Placental pericyte (primary cell): ENCODE measurements at places on chromosomes 4 and X. TPM values are rescaled to one million over a fixed set of nuclear protein-coding genes. Genes with fewer than 3 reads are reported as not detected.

Gene PLP1
- total RNA-seq, result not detected in 2 replicates

Gene F11
- not detected in 2 replicates for total RNA-seq

Gene VSIG4
- 0.14 TPM in 1 of 2 replicates, not detected in the other for total RNA-seq

Gene PCDH19
- total RNA-seq, result under 0.01 and 0.14 TPM in 2 replicates

Gene MAGED4
- total RNA-seq, result 18.5 and 32.8 TPM in 2 replicates

Gene TKTL1
- total RNA-seq, result not detected in 2 replicates

Gene STOX2
- total RNA-seq, result 0.57 and 15.8 TPM in 2 replicates

Gene CDKN2AIP
- total RNA-seq, result 10.9 and 27.5 TPM in 2 replicates

Gene PWWP3B
- 0.44 and 4.3 TPM in 2 replicates for total RNA-seq

Gene MAGIX
- 1.1 and 3.3 TPM in 2 replicates for total RNA-seq

Gene RHOXF1
- not detected in 2 replicates for total RNA-seq

Gene HTN1
- total RNA-seq, result not detected in 2 replicates

Gene IL21
- total RNA-seq, result not detected in 2 replicates

Gene KIF4A
- 1.1 and 24.6 TPM in 2 replicates for total RNA-seq

Gene EXOC1L
- total RNA-seq, result not detected in 2 replicates

Gene CENPI
- 4.4 and 50.1 TPM in 2 replicates for total RNA-seq

Gene FRMPD4
- 3.0 and 14.0 TPM in 2 replicates for total RNA-seq

Gene SPOCK3
- total RNA-seq, result not detected in 2 replicates

Gene GSX2
- not detected in 2 replicates for total RNA-seq

Gene SOX3
- total RNA-seq, result not detected in 2 replicates

Gene BCAP31
- total RNA-seq, result 141 and 153 TPM in 2 replicates

Gene ZMAT1
- total RNA-seq, result 0.22 and 0.72 TPM in 2 replicates

Gene ARHGAP36
- not detected in 2 replicates for total RNA-seq

Gene SPARCL1
- total RNA-seq, result 0.14 TPM in 1 of 2 replicates, not detected in the other

Gene PABPC1L2B
- not detected in 2 replicates for total RNA-seq

Gene RHOH
- 0.44 TPM in 1 of 2 replicates, not detected in the other for total RNA-seq

Gene SPP1
- 1.5 and 4.0 TPM in 2 replicates for total RNA-seq

Gene NLGN3
- total RNA-seq, result 0.14 and 0.22 TPM in 2 replicates

Gene STARD8
- total RNA-seq, result 0.22 and 0.86 TPM in 2 replicates

Gene RBMXL3
- total RNA-seq, result not detected in 2 replicates

Gene TDO2
- 8.3 and 12.3 TPM in 2 replicates for total RNA-seq

Gene NAA11
- 3.9 and 21.0 TPM in 2 replicates for total RNA-seq

Gene SPRY1
- total RNA-seq, result 23.8 and 66.1 TPM in 2 replicates

Gene CC2D2A
- 18.6 and 18.8 TPM in 2 replicates for total RNA-seq

Gene PDZD4
- total RNA-seq, result 0.14 TPM in 1 of 2 replicates, not detected in the other

Gene CT45A7
- not detected in 2 replicates for total RNA-seq

Gene SHROOM4
- 0.44 and 2.6 TPM in 2 replicates for total RNA-seq

Gene TMEM144
- 2.2 and 4.3 TPM in 2 replicates for total RNA-seq

Gene CT45A1
- total RNA-seq, result not detected in 2 replicates

Gene PTCHD1
- total RNA-seq, result under 0.01 TPM in 1 of 2 replicates, not detected in the other

Gene ALAS2
- not detected in 2 replicates for total RNA-seq

Gene ARR3
- not detected in 2 replicates for total RNA-seq

Gene SEC24B
- 20.8 and 21.0 TPM in 2 replicates for total RNA-seq

Gene RADX
- total RNA-seq, result 1.7 TPM in 1 of 2 replicates, not detected in the other
